ENCODE measurements at places on chromosomes 1 and 21.

DNA sequence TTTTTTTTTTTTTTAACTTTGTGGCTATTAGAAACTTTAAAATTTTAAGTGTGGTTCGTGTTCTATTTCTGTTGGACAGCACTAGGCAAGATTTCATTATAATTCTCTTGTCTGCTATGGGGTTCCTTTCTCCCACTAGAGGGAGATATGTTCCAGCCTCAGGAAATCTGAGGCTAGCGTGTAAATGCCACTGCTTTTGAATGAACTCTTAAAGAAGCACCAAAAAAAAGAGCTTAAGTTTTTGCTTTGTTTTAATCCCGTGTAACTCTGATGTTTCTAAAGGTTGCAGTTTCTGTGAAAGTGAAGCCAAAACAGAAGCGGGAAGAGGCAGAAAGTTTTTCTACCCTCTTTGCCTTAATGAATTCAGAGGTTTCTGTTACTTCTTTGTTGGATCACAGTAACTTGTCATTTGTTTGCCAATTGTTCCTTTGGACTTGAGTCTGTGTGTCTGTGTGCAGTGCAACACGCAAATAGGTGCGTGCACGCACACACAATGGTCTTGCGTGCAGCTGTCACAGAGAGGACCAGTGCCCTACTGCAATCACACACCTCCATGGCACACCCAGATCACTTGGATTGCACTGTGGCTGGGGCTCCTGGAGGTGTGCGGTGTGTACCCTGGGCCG lies 32.3 kb downstream of the HHAT start:
- no peak for DNase-seq

- no peak for DNase-seq
Measured at GRCh38 chr1:65235867-65236805, 73.2 kb upstream of the DNAJC6 start.

GRCh38 chr21:28690196-28690595 lies 302.5 kb downstream of the LTN1 start:
- DNase-seq = no peak

DNA sequence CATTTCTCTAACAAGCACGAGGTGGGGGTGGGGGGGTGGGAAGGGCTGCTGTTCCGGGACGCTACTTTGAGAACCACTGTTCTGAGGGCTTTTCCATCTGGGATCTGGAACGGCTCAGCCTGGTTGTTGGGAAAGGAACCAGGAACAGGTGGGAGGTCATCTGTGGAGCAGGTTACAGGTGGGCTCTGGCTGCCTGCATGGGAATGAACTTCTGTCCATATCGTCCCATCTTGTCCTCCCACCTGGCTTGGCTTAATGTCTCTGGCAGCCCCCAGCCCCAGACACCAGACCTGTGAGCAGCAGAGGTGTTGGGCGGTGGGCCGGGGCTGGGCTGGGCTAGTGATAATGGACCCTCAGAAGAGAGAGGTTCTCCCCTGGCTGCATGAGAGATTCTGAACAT lies 69.4 kb upstream of the TARDBP start:
- no peak for DNase-seq

- no peak for DNase-seq
Measured at GRCh38 chr1:26784023-26784871, 3.5 kb upstream of the PIGV start.

- no peak for DNase-seq
Measured at GRCh38 chr21:39669976-39670661, 57.4 kb downstream of the B3GALT5 start.

- no peak for DNase-seq
Measured at GRCh38 chr1:230737622-230738262, 9.4 kb upstream of the CAPN9 start.

DNA sequence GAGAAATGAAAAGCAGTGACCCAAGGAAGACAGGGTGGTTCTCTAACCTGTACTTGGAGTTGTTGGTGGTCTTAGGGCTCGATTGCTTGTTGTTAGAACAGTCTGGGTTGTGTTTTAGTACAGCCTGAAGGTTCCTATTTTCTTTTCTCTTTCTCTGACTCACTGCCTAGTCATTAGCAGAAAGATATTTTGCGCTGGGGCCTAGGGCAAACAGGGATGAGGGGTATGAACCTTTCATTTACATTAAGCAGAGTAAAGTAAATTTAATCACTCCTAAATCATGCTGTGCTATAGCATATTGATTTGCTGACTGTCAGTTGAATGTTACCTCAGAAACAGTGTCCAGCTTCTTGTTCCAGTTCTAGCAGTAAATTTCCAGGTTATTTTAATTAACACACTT lies 197.2 kb downstream of the RWDD3 start:
- DNase-seq = no peak

GRCh38 chr1:47460040-47460439 lies 22.2 kb downstream of the FOXD2 start:
- no peak for DNase-seq
